ENCODE measurements at places on chromosomes 6 and 20. TPM values are rescaled to one million over a fixed set of nuclear protein-coding genes. Genes with fewer than 3 reads are reported as not detected.
A peak's percentile ranks its signal among the peaks of the same experiment; 100 is the strongest.

- no peak for DNase-seq
These were observed 10.4 kb upstream of the FKBPL start for GRCh38 chr6:32140420-32141046.

DNA sequence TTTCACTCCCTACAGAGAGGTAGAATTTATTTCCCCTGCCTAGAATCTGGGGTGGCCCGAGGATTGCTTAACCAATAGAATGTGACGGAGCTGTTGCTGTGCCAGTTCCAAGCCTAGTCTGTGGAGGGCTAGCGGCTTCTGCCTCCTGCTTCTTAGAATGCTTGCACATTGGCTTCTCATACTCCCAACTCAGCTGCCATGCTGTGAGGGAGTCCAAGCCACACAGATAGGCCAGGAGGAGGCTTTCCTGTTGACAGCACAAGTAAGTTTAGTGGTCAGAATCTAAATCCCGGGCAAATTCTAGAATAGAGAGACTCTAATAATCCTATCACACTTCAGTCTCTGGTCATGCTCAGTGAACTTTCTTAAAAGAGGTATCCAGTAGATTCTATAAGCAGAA lies 57.5 kb upstream of the SNRPB2 start:
- no peak for DNase-seq

GRCh38 chr6:110093981-110094380 lies 85.5 kb downstream of the WASF1 start:
- no peak for DNase-seq

DNA sequence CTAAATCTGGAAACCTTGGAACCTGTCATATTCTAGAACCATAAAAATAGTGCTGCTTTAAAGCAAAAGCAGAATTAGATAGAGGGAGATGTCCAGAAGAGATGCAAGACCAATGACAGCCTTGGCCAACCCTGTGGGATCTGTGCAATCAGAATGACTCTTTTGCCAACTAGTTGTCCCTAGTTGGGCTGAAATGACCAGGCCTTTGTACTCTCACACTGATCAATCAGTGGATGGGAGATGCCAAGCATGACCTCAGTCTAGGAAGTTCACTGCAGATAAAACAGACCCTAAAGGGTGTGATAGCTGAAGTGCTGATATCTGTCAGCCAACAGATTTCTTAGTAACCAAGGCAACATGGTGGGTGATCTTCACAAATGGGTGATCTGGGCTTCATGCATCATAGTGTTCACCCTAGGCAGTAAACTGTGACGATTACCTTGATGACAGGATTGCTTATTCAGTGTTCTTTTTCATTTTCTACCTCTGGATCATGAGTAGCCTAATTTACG lies 52.1 kb downstream of the BCKDHB start:
- no peak for DNase-seq

DNA sequence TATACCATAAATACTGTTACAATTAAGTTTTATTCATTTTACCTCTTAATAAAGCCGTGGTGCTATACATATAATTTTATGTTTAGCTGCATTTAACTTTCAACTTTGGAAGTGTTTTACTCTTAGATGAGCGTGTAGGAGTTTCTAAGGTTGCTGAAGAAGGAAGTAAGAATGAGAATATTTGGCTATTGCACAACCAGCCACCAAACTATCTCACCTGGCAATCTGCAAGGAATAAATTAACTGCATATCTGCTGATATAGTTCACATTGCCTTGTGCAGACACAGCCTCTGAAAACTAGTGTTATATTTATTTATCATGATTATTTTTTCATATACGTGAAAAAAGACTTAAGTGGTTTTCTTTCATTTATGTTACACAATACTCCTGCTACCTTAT lies 230.4 kb downstream of the PLCB1 start:
- no peak for DNase-seq

- no peak for DNase-seq
These were observed 90.9 kb upstream of the CARMIL1 start for GRCh38 chr6:25188232-25188631.

- peak; percentile 30 for DNase-seq
These were observed 188.8 kb downstream of the DLL1 start for GRCh38 chr6:170102038-170102437.

- DNase-seq, result no peak
These were observed 66.1 kb downstream of the ADGB start for GRCh38 chr6:146664871-146665360.

GRCh38 chr6:558959-559358 lies 97.9 kb downstream of the HUS1B start:
- DNase-seq, result no peak

GRCh38 chr6:158635427-158636073 lies 9.0 kb downstream of the DYNLT1 start:
- no peak for DNase-seq

GRCh38 chr6:56649053-56649769 lies 6.5 kb upstream of the DST start:
- DNase-seq, result no peak

GRCh38 chr6:88295663-88296062 lies 129.5 kb upstream of the CNR1 start:
- DNase-seq, result no peak

- no peak for DNase-seq
These were observed 48.3 kb upstream of the FANCE start for GRCh38 chr6:35403544-35404442.

The PCED1A gene
- 108 TPM for total RNA-seq

The ADAM33 gene
- total RNA-seq, result 91.1 TPM

The LY6G6F gene
- total RNA-seq, result not detected

The POFUT1 gene
- 43.7 TPM for total RNA-seq

The DSTN gene
- 193 TPM for total RNA-seq

The XKR7 gene
- 0.29 TPM for total RNA-seq

The ABHD12 gene
- 47.1 TPM for total RNA-seq

Measured in mesothelial cell of epicardium (in vitro differentiated cells).